ENCODE measurements at places on chromosomes 11 and 22.

- H3K36me3 ChIP-seq: no peaks in the 10 kb centered on the region
- no peaks in the 10 kb centered on the region for H3K4me1 ChIP-seq
- H3K27me3 ChIP-seq: peaks cover 39% of the 10 kb centered on the region
- H3K4me3 ChIP-seq: no peak overlapping the region
- H3K27ac ChIP-seq: no peak overlapping the region
- DNase-seq: no peak
Observed at GRCh38 chr22:22746963-22747933, 102.8 kb downstream of the GGTLC2 start.

DNA sequence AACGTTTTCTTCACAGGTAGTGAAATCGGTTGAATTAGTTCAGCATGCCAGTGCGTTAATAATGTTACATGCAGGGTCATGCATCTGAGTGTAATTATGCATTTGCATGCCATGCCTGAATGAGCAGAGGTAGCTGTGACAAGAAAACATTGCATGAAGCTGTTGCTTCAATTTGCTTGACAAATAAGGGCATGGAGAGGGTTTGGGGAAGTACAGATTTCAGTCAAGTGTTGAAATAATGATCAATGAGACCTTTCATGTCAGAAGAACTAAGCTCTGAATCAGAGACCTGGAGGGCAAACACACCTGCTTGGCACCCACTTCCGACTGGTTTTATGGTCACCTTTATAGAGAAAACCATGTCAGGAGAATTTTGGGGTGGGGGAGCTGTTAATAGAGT lies 221.4 kb downstream of the DBX1 start:
- no peak overlapping the region for H3K27ac ChIP-seq
- no peaks in the 10 kb centered on the region for H3K36me3 ChIP-seq
- no peak overlapping the region for H3K4me3 ChIP-seq

DNA sequence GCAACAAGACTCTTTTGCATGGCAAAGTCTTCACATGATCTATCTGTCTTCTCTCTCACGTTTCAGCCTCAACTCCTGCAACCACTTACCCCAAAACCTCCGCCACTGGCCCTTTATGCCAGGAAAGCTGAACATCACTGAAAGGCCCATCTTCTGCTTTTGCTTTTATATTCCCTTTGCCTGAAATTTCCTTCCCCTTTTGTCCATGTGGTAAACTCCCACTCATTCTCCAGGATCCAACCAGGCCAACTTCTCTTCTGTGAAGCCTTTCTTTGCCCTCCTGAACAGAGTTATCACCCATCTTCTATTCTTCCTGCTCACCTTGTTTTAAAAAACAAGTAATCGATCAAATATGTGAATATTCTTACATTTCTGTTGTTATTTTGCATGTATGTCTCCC lies 117.8 kb downstream of the WNT11 start:
- no peaks in the 10 kb centered on the region for H3K4me1 ChIP-seq
- DNase-seq: no peak
- H3K27ac ChIP-seq: no peak overlapping the region
- H3K4me3 ChIP-seq: no peak overlapping the region

DNA sequence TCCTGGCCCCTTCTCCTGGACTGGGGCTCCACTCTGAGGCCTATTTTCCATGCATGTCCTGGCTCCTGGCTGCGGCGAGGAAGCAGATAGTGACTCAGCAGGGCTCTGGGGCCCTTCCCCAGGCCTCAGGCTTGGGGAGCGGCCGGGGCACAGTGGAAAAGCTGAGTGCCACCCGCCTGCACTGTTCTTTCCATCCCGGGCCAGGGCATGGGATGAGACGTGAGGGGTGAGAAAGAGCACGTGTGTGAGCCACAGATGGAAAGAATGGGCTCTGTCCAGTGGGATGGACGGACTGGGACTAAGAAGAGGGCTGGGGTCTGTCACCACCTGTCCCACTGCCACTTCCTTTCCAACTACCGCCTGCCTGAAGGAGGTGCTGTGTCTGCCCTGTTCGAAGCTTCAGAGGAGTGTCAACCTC lies 12.8 kb downstream of the SLC37A2 start:
- peaks cover 17% of the 10 kb centered on the region for H3K27me3 ChIP-seq
- H3K36me3 ChIP-seq: no peaks in the 10 kb centered on the region
- DNase-seq: no peak
- no peak overlapping the region for H3K4me3 ChIP-seq
- H3K27ac ChIP-seq: no peak overlapping the region
- peaks cover 6% of the 10 kb centered on the region for H3K4me1 ChIP-seq

- no peak for DNase-seq
- H3K4me1 ChIP-seq: peaks cover 65% of the 10 kb centered on the region
- no peaks in the 10 kb centered on the region for H3K27me3 ChIP-seq
- peak overlapping the region; percentile 60 for H3K27ac ChIP-seq
Observed at GRCh38 chr11:1760351-1761109, 3.2 kb downstream of the CTSD start.

- H3K36me3 ChIP-seq: no peaks in the 10 kb centered on the region
- peaks cover 65% of the 10 kb centered on the region for H3K27me3 ChIP-seq
- DNase-seq: no peak
- no peak overlapping the region for H3K27ac ChIP-seq
- H3K4me3 ChIP-seq: no peak overlapping the region
Observed at GRCh38 chr11:69444381-69445130, 36.9 kb upstream of the LINC01488 start.

DNA sequence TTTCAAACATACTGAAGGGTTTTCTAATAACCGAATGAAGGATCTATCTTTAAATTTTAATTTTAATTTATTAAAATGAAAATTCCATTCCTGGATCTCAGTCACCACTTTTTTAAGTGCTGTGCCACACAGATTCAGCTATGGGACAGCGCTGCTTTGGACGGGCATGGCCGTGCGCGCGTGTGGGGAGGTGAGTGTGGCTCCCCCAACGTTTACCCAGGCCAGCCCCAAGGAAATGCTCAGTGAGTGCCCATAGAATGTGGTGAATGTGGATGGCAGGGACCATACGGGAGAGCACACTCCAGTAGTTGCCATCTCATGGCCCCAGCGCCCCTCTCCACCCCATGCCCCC lies 88.0 kb upstream of the KCNQ1OT1 start:
- no peak for DNase-seq
- no peaks in the 10 kb centered on the region for H3K36me3 ChIP-seq
- peaks cover 3% of the 10 kb centered on the region for H3K4me1 ChIP-seq
- no peak overlapping the region for H3K4me3 ChIP-seq
- peaks cover 20% of the 10 kb centered on the region for H3K27me3 ChIP-seq

DNA sequence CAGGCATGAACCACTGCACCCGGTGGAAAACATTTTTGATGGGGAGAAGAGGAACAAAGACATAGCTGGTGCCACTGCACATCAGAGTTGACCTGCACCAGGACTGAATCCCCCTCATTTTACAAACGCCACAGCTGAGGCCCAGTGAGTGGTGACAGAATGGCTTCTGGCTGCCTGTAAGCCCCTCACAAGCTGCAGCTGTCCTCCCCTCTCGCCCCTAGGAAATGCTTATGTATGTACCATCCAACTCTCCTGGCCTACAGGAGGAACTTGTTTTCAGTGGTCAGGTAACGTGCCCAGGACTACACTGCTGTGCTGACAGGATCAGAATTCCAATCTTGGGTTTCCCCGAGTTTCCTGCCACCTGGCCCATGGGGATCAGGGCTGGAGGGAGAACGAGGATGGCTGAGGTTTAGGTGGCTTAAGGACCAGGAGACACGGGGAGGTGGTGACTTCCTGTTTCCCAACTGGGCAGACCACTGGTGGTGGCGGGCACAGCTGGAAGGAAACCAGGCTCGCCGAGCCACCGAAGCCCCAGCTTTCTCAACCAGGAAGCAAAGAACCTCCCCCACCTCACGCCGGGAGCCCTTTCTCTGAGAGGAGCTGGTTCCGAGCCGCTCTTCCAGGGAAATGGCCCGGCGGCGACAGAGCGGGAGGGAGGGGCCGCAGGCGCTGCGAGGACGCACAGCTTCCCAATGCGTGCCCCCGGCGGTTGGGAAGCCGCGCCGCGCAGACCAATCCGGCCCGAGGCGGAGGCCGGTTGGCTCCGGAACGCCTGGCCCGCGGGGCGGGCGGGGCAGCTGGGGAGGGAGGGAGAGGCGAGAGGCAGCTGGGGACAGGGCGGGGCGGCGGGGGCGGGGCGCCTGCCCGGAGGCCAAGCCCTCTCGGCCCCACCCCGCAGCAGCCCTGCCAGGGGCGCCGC lies 1.0 kb upstream of the LRFN4 start:
- peak overlapping the region; percentile 85 for H3K27ac ChIP-seq
- H3K4me1 ChIP-seq: peaks cover 34% of the 10 kb centered on the region
- peaks cover 3% of the 10 kb centered on the region for H3K27me3 ChIP-seq
- DNase-seq: peak; percentile 92

- no peak overlapping the region for H3K27ac ChIP-seq
- DNase-seq: no peak
- no peak overlapping the region for H3K4me3 ChIP-seq
- no peaks in the 10 kb centered on the region for H3K27me3 ChIP-seq
- H3K4me1 ChIP-seq: peaks cover 5% of the 10 kb centered on the region
- peaks cover 31% of the 10 kb centered on the region for H3K36me3 ChIP-seq
Observed at GRCh38 chr22:18096823-18097222, 13.8 kb upstream of the TUBA8 start.

Data from activated naive CD4-positive, alpha-beta T cell treated with anti-CD3 and anti-CD28 coated beads, Interleukin-2, amount 10 ng/mL, durations not matched to agents 7 days and 5 days (primary cell).